Astrocyte (in vitro differentiated cells and primary cell): ENCODE measurements at places on chromosomes 7 and 10.

GRCh38 chr7:28573059-28573553 is 160.8 kb downstream of the CREB5 start:
- DNase-seq = peak; percentile 90

- DNase-seq = no peak
Observed at GRCh38 chr10:22980822-22981221, 53.0 kb downstream of the ARMC3 start.

DNA sequence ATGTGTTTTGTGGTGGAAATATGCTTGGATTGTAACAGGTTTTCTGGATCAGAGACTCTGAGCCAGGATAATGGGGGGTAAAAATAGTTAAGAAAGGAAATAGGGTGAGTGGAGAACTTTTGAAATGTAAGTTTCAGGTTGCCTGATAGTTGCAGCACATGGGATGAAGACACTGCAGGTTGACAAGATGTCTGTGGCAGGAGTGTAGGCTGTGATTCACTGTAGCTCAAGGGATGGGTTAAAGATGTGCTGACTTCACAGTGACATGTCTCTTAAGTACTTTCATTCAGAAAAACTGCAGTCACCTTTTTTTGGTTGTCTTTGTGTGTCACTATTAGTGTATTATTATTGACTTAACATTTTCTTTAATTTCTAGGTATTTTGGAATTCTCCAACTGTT is 63.5 kb upstream of the SLC39A12 start:
- DNase-seq = no peak

GRCh38 chr10:71971311-71971731 is 7.1 kb downstream of the CHST3 start:
- no peak for DNase-seq

GRCh38 chr7:93860261-93860660 is 30.3 kb downstream of the TFPI2 start:
- DNase-seq = no peak

- no peak for DNase-seq
Observed at GRCh38 chr7:100933734-100934133, 15.6 kb upstream of the MUC3A start.

- no peak for DNase-seq
Observed at GRCh38 chr10:31720546-31720945, 208.1 kb downstream of the ARHGAP12 start.

GRCh38 chr10:51301644-51302043 is 227.4 kb downstream of the PRKG1 start:
- peak; percentile 33 for DNase-seq
